ENCODE measurements at places on chromosomes 6 and 20.

DNA sequence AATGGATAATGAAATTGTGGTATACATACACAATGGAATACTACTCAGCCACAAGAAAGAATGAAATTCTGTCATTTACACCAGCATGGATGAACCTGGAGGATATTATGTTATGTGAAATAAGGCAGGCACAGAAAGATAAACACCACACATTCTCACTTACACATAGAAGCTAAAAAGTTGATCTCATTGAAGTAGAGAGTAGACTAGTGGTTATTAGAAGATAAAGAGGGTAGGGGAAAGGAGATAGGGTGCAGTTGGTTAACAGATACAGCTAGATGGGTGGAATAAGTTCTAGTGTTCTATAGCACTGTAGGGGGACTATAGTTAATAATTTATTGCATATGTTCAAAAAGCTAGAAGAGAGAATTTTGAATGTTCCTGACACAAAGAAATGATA is 25.5 kb upstream of the LTV1 start:
- DNase-seq, result no peak

DNA sequence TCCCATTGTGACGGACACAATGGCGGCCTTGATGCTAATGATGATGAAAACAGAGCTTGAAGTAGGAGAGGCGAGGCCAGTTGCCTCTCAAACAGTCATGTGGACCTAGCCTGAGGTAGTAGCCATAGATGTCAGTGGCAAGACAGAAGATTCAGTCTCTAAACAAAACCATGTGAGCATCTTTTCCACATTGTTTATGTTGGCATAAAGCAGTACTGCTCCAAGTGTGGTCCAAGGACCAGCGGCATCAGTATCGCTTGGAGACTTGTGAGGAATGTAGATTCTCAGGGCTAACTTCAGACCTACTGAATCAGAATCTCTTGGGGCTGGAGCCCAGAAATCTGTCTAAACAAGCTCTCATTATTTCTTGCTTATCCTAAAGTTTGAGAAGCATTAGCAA is 312.8 kb upstream of the JAG1 start:
- no peak for DNase-seq

GRCh38 chr6:159633196-159633595 is 59.8 kb downstream of the SOD2 start:
- no peak for DNase-seq

- DNase-seq, result no peak
These were observed 13.9 kb upstream of the ADGRF5 start for GRCh38 chr6:46935687-46936086.

- no peak for DNase-seq
These were observed 77.6 kb upstream of the QKI start for GRCh38 chr6:163336961-163337360.

GRCh38 chr6:22149096-22149495 is 147.7 kb downstream of the PRL start:
- DNase-seq, result peak; percentile 24

- no peak for DNase-seq
These were observed 94.6 kb upstream of the UST start for GRCh38 chr6:148652205-148652604.

GRCh38 chr6:38599966-38600550 is 39.7 kb downstream of the BTBD9 start:
- DNase-seq, result no peak

GRCh38 chr6:26311012-26311384 is 54.0 kb upstream of the BTN3A2 start:
- peak; percentile 61 for DNase-seq

- DNase-seq, result no peak
These were observed 58.2 kb downstream of the PIGU start for GRCh38 chr20:34618676-34619075.

GRCh38 chr6:118931436-118931835 is 3.5 kb downstream of the MCM9 start:
- DNase-seq, result no peak

- DNase-seq, result no peak
These were observed 85.7 kb upstream of the CST7 start for GRCh38 chr20:24863356-24863755.

GRCh38 chr20:22453244-22454080 is 130.9 kb downstream of the FOXA2 start:
- peak; percentile 7 for DNase-seq

- no peak for DNase-seq
These were observed 83.9 kb downstream of the ZDHHC14 start for GRCh38 chr6:157464653-157465535.

GRCh38 chr6:96787846-96788580 is 49.3 kb downstream of the GPR63 start:
- DNase-seq, result no peak

- no peak for DNase-seq
These were observed 362 bp downstream of the DUSP22 start for GRCh38 chr6:292506-293192.

- no peak for DNase-seq
These were observed 65.0 kb downstream of the NCOA7 start for GRCh38 chr6:125855783-125856182.

DNA sequence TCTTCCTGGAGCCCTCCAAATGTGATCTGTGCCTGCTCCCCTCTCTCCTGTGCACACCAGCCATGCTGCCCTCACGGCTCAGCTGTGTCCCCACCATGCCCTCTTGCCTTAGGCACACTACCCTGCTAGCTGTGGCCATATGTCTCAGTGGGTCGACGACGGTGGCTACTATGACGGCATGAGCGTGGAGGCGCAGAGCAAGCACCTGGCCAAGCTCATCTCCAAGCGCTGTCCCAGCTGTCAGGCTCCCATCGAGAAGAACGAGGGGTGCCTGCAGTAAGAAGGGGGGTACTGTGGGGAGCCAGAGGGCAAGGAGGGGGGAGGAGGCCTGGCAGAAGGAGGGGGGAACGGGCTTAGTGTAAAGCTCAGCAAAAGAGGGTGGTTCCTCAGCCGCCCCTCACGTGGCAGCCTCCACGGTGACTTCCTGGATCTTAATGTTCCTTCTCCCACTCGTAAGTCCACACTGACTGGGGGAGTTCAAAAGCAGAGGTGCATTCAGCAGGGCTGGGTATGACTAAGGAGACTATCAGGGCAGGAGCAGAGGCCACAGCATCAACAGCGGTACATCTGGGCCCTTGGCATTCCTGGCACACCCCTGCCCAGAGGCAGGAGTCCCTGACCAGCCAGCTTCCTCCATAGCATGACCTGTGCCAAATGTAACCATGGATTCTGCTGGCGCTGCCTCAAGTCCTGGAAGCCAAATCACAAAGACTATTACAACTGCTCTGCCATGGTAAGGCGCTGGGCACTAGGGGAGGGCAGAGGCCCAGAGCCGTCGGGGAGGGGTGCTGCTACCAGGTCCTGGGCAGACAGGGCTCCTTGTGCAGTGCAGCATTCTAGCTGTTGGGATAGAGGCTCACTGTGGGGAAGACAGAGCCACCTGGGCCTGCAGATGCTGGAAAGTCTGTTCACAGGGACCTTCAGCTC is 8.0 kb downstream of the DNPH1 start:
- DNase-seq, result no peak

DNA sequence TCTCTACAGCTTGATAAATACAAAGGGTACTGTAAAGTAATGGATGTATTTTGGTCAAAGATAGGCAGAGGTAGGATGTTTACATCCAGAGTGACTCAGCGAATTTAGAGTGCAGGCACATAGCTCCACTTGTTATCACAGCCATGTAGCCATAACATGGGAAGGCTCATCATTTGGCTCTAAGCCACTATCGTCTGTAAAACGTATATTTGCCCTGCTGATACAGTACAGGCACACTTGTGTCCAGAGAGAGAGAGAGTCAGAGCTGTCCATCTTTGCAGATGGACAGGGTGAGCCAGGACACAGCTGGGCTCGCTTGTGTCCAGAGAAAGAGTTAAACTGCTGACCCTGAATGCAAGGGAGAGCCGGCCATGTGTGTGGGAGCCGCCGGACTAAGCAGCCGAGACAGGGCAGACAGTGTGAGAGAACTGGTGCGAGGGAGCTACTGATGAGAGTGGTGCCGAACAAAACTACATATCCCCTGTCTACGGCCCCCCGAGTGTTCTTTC is 619.0 kb downstream of the DOK5 start:
- no peak for DNase-seq

- DNase-seq, result no peak
These were observed 35.8 kb upstream of the MRGBP start for GRCh38 chr20:62760471-62760855.

DNA sequence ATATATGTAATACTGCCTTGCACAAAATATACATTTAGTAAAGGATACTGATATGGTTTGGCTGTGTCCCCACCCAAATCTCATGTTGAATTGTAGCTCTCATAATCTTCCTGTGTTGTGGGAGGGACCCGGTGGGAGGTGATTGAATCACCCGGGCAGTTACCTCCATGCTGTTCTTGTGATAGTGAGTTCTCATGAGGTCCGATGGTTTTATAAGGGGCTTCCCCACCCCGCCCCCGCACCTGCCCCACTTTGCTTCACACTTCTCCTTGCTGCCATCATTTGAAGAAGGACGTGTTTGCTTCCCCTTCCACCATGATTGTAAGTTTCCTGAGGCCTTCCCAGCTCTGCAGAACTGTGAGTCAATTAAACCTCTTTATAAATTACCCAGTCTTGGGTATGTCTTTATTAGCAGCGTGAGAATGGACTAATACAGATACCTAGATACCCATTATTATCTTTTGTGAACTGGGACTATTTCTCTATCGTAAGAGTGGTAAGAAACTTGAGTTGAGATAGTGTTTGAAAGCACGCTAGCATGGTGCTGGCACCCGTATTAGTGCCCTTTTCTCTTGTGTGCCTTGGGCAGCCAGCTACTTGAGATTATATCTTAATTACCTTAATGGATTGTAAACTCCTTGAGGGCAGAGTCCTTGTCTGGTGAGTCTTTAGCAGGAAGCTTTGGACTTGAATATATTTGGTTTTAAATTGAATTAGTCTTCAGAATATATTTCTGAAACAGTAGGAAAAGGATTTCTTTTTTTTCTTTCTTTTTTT is 25.6 kb downstream of the TOP1 start:
- DNase-seq, result no peak

GRCh38 chr6:132456700-132457143 is 55.4 kb upstream of the MOXD1 start:
- DNase-seq, result no peak

DNA sequence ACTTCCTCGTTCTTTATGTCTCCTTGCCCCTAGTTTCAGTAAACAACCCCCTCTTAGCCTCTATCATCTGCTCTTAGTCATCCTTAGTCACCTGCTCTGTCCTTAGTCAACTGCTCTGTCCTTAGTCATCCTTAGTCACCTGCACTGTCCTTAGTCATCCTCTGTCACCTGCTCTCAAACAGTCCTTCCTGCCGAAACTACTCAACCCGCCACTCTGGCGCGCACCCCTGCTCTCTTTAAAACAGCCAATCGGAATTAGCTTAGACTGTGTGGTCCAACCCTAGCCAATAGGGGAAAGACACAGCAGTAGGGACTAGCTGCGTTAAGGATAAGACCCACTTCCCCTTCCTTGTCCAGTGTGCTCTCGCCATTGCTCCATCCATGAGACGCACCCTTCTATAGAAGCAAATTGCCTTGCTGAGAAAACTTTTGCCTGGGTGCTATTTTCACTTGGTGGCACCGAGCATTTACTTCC is 73.9 kb downstream of the BACH2 start:
- no peak for DNase-seq

DNA sequence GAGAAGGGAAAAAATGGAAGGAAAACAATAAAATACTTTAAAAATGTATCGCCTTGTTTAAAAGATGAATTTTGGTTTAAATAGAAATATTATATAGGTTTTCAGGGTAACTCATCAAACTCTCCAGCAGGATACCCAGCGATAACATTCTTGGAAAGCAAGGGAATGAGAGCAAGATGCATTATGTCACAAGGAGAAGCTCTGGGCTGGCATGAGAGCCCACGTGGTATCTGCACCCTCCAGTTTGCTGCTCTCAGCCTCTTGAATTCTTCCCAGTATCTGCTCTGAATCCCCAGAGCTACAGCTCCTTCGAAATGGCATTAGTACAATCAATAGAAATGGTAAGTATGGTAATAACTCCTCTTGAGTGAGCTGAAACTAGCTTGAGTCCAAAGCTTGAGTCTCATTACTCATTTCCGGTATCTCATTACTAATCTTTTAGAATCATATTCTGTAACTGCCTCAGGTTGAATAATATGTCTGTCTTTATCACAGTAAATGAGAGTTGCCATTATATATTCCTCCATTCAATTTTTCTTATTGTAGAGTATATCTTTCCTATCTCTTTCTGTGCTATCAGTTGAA is 4.9 kb upstream of the TMEM242 start:
- DNase-seq, result no peak

GRCh38 chr20:1418350-1418749 is 25.5 kb upstream of the FKBP1A start:
- no peak for DNase-seq

GRCh38 chr6:149045404-149045803 is 272.1 kb upstream of the TAB2 start:
- DNase-seq, result no peak

- no peak for DNase-seq
These were observed 102.6 kb downstream of the KIF13A start for GRCh38 chr6:17884498-17885478.

- DNase-seq, result peak; percentile 17
These were observed 172.9 kb downstream of the CARMIL1 start for GRCh38 chr6:25452031-25452430.

DNA sequence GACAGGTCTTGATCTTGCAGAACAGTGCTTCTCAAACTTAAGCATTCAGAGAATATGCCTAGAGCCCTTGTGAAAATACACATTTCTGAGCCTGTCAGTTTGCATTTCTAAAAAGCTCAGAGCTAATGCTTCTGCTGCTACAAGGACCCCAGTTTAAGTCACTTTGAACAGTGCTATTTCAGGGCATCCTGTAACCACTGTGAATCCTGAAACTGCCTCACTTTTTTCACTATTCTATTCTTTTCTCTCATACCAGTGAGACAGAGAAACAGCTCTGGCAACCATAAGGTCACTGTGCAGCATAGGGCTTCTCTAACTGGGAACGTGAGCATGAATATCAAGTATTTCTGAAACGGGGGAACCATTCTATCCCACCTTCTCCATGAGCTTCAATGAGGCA is 51.2 kb downstream of the LGSN start:
- DNase-seq, result no peak

DNA sequence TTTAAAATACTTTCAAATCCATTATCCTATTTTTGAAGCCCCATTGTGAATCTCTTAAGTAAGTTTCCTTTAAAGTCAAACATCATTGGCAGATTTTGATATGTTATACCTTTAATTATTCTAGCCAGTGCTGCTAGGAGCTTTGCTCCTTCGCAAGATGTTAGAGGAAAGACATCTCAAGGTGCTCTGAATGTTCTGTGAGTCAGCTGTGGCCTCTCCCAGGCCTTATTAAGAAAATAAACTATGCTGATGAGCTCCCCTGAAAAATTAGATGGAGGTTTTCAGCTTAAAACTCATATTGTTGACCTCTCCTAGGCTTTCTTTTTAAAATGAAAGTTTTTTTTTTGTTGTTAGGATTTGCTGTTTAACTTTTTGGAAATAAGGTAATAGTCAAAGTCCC is 57.3 kb downstream of the TRAF3IP2 start:
- DNase-seq, result no peak

GRCh38 chr6:100538086-100538485 is 73.4 kb upstream of the SIM1 start:
- DNase-seq, result no peak

- peak; percentile 8 for DNase-seq
These were observed 49.7 kb downstream of the TOP1 start for GRCh38 chr20:41078329-41078728.

GRCh38 chr6:46032110-46032998 is 16.7 kb upstream of the CLIC5 start:
- DNase-seq, result no peak

- DNase-seq, result no peak
These were observed 13.9 kb downstream of the TNFAIP3 start for GRCh38 chr6:137880746-137881521.

- DNase-seq, result no peak
These were observed 16.5 kb downstream of the UQCC2 start for GRCh38 chr6:33694977-33695376.

Data from NCI-H446 (cell line).